Activated T-cell treated with anti-CD3 and anti-CD28 coated beads for 24 hours (primary cell): ENCODE measurements at places on chromosomes 11 and 22.
A peak's percentile ranks its signal among the peaks of the same experiment; 100 is the strongest.

DNA sequence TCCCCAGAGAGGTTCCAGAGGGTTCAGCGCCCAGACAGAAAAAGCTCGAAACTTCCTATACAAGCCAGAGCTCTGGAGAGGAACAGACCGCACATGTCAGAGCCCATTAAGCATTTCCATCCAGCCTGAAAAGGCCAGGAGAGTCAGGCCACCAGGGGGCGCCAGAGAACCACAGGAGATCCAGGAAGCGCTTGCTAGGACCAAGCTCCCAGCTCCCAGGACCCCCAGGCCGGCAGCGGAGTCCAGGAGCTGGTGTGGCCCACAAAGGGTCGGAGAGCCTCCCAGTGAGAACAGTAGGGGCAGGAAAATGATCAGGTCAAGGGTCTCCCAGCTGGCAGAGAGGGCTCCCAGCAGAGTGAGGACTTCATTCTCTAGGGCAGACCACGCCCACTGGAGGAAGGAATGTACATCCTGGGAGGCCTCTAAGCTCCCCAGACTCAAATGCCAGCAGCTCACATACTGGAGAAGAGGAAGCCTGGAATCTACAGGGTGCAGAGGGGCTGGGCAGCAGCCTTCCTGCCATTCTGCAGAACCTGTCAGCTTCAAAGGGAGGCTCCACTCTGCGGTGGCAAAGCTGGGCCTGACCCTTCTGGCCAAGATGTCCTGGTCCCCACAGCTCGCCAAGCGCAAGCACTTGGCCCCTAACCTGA is 2.1 kb upstream of the MEI1 start:
- peak; percentile 89 for DNase-seq

GRCh38 chr11:132093536-132094259 is 723.3 kb downstream of the NTM start:
- no peak for DNase-seq

GRCh38 chr11:61115498-61116224 is 13.4 kb downstream of the CD5 start:
- no peak for DNase-seq

- DNase-seq = no peak
Observed at GRCh38 chr22:27231266-27231665, 570.3 kb downstream of the MN1 start.

GRCh38 chr22:24247564-24248344 is 2.9 kb upstream of the GGT5 start:
- DNase-seq = no peak

GRCh38 chr11:34510673-34511072 is 2.9 kb downstream of the ELF5 start:
- no peak for DNase-seq

- DNase-seq = no peak
Observed at GRCh38 chr11:12280838-12281565, 96.4 kb upstream of the PARVA start.

GRCh38 chr11:12397931-12398334 is 20.6 kb downstream of the PARVA start:
- no peak for DNase-seq

DNA sequence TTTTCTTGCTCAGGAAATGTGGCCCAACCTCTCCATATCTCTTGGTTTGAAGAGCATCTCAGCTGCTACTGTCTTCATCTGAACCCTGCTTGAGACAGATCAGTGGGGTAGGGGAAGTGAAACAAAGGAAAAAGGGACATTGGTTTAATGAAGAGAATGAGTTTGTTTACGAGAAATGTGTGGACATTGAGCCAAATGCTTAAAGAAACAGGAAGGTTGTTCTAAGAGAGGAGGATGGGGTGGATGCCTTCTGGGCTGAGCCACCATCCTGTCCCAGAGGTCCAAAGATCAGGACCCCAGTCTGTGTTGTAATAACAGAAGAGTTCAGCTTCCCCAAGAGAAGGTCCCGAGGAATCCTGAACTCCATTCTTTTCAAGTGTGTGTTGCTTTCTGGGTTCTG is 369.7 kb downstream of the INSC start:
- no peak for DNase-seq

- DNase-seq = no peak
Observed at GRCh38 chr11:88043149-88043548, 132.1 kb downstream of the RAB38 start.

- DNase-seq = no peak
Observed at GRCh38 chr11:67664213-67664585, 10.2 kb downstream of the ALDH3B2 start.

DNA sequence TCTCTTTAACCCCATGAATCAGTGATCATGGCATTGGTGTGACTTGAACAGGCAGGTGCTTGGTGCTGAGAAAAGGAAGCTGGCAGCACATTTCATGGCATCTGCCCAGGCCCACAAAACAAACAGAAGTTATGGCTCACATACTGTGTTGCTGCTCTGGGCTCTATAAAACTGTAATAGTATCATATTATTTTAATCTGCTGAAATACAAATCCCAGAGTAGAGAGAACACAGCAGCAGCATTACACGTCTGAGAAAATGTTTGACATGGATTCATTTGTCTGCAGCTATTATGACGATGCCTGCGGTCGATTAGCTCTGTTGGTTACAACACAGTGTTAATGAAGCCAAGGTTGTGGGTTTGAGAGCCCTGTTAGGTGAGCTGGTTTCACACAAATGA is 80.8 kb downstream of the ALX4 start:
- no peak for DNase-seq

GRCh38 chr11:8871171-8871775 is 39.7 kb upstream of the AKIP1 start:
- DNase-seq = no peak

GRCh38 chr22:44721213-44721612 is 19.2 kb downstream of the PRR5 start:
- DNase-seq = no peak

GRCh38 chr22:39847477-39847876 is 46.1 kb downstream of the ENTHD1 start:
- no peak for DNase-seq

- DNase-seq = no peak
Observed at GRCh38 chr11:69535908-69536307, 54.4 kb downstream of the LINC01488 start.

- no peak for DNase-seq
Observed at GRCh38 chr22:48629631-48630432, 1197.8 kb downstream of the BRD1 start.

DNA sequence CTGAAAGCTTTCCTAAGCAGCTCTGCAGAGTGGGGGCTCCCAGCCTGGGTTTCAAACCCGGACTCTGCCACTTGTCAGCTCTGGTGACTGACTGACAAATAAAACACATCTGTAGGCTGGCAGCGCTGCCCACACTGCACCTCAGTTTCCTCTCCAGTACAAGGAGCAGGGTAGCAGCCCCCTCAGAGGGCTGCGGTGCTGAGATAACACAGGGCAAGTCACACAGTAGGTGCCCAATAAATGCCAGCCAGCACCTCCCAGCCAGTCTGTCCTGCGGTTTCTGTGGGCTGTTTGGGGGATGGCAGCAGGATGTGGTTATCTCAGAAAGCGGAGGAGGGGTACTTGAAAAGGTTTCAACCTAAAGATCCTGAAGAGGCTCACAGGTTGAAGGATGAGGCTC is 1.5 kb downstream of the SYT12 start:
- DNase-seq = peak; percentile 24

DNA sequence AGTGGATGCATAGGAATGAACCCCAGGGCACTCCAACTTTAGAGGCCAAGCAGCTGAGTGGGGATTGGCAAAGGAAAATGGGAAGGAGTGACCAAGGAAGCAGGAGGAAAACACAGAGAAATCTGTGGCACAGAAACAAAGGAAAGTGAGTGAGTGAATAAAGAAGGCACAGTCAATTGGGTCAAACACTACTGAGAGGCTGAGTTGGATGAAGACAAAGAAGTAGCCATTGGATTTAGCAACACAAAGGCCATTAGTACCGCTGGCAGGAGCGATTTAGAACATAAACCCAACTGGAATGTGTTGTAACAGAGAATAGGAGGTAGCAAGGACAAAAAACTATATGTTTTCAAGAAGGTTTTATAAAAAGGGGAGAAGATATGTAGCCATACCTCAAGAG is 6.6 kb upstream of the NXPE1 start:
- no peak for DNase-seq

- no peak for DNase-seq
Observed at GRCh38 chr11:45915446-45915845, 2.2 kb downstream of the PEX16 start.

- no peak for DNase-seq
Observed at GRCh38 chr22:34885852-34886251, 180.1 kb upstream of the ISX start.

DNA sequence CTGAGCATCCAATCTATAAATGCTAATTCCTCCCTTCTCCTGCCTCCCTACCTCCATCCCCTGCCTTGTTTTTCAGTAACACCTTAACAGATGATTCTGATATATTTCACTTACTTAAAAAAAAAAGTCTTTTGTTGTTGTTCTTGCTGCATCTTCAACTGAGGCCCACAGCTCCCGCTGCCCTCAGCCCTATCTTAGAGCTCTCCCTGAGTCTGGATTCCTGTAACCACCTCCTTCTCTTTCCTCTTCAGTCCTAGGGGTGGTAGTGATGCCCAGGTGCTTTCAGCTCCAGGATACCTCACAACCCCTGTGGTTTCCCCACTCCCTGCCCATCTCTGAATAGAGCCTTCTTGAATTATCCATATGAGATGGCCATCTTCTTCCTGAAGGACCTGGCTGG is 3.7 kb upstream of the KCNE3 start:
- no peak for DNase-seq

DNA sequence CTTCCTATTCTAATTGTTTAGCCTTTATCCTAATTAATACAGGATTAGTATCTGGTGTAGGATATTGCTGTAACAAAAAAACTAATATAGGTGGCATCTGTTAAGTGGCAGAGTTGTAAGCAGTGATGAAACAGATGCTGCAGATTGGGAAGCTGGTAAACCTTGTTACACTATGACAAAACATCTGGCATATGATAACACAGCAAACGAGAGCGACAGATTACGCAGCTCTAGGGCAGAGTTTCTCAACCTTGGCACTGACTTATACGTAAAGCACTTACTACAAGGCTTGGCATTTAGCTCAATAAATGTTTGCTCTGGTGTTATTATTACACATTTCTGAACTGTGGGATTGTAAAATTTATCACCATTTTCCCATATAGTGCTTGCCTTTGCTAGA is 137.0 kb downstream of the ATG16L2 start:
- no peak for DNase-seq

GRCh38 chr22:26785932-26786331 is 128.5 kb downstream of the MIAT start:
- DNase-seq = no peak

DNA sequence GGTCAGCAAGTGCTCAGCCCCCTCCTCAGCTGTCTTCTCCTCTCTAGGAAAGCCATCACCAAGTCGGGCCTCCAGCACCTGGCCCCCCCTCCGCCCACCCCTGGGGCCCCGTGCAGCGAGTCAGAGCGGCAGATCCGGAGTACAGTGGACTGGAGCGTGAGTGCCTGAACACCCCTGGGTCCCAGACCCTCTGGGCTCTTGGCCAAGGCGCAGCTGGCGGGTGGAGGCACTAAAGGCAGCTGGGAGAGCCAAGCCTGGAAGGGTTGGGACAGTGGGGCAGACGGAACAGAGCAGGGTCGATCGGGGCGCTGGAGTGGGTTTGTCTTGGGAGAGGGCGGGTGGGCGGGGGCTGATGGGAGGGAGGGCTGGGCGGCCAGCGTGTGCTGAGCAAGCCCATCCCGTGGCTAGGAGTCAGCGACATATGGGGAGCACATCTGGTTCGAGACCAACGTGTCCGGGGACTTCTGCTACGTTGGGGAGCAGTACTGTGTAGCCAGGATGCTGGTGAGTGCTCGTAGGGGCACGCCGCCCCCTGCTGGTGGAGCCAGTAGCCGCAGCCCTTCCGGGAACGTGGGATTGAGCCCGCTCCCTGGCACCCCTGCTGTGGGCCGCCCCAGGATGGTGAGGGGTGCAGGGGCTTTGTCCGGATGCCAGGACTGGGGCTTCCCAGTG is 14.1 kb upstream of the MDK start:
- peak; percentile 67 for DNase-seq

GRCh38 chr11:106621484-106621883 is 396.8 kb downstream of the GUCY1A2 start:
- DNase-seq = no peak

- no peak for DNase-seq
Observed at GRCh38 chr11:34309965-34310364, 47.8 kb downstream of the ABTB2 start.

- DNase-seq = no peak
Observed at GRCh38 chr11:106271086-106271485, 193.6 kb downstream of the AASDHPPT start.

DNA sequence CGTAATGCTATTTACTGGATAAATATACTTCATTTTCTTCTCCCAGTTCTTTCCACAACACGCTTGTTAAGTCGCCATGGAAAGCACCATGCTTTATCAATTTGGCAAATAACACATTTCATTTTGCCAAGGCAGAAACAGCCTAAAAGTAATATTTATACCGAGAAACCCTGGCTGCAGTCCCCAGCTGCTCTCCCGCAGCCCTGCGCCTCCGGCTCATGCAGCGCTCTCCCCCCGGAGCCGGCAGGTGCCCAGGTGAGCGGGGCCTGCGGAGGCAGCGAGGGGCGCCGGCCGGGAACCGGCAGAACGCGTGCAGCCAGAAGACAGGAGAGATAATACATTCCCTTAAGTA is 681 bp upstream of the ARHGEF12 start:
- no peak for DNase-seq

DNA sequence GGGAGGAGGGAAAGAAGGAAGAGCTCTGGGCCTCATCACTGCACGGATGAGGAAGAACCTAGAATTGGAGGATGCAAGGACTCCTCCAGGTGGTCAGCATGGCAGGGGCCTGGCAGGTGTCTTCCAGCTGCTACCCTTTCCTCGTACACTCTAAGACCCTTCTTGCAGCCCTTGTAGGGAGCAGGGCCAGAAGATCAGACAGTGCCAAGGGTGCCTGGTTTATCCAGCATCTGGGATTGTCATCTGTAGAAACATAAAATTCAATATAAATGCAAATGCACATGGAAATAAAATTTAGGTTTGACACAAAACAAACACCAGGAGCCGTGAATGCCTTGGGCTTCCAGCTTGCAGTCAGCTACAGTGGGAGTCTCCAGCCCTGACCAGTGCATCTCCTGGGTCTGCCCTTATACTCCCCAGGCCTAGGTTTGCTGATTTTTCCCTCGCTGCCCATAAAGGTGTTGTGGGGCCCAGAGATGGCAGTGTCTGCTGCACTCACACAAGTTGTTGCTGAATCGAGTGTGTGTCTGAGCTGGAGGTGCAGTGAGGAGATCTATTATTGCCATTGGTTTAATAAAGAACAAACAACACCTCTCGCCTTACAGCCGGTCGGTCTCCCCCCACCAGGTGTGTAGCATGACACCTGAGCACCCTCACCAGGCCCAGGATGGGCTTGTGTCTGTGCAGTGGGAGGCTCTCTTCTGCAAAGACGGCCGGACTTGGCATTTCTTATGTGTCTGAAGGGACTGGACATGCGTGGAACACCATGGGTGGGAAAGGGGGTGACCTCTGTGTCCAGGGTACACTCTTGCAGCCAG is 87.1 kb downstream of the BCR start:
- DNase-seq = no peak

DNA sequence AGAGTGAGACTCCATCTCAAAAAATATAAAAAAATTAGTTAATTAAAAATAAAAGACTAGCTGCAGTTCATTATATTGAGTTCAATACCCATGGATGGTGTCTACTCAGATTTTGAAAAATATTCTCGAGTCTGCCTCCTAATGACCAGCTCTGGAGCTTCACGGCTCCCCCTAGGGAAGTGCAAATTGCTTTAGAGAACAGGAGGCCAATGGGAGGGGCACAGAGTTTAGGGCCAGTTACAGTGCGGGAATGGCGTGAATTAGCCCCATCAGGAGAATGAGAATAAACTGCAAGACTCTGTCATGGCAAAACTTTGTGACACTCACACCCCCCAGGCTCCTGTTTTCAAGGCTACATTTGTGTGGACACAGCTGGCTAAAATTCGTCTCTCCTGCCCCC is 4.6 kb downstream of the FGF4 start:
- no peak for DNase-seq
